ENCODE measurements at places on chromosomes 7 and 10.

DNA sequence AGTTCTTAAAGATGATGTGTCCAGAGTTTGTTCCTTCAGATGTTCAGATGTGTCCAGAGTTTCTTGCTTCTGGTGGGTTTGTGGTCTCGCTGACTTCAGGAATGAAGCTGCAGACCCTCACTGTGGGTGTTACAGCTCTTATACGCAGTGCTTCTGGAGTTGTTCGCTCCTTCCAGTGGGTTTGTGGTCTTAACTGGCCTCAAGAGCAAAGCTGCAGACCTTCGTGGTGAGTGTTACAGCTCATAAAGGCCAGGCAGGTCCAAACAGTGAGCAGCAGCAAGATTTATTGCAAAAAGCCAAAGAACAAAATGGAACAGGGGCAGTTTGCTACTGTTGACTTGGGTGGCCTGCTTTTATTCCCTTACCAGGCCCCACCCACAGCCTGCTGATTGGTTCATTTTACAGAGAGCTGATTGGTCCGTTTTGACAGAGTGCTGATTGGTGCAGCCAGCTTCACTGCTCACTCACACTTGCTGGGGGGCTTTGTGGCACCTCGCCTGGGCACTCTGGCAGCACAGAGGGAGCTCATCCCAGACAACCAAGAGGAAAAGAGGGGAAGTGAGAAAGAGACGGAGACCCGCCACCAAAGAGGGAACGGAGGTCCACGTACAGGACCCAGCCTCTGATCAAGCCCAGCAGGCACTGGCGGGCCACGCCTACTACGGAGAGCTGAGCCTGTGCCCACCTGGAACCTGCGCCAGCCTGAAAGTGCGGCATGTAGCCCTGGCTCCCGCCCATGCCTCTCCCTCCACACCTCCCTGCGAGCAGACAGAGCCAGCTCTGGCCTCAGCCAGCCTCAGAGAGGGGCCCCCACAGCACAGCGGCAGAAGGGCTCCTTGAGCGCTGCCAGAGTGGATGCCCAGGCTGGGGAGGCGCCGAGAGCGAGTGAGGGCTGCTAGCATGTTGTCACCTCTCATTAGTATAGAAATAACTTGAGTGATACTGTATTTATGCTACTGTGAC is 55.8 kb upstream of the SEMA3C start:
- DNase-seq: no peak

DNA sequence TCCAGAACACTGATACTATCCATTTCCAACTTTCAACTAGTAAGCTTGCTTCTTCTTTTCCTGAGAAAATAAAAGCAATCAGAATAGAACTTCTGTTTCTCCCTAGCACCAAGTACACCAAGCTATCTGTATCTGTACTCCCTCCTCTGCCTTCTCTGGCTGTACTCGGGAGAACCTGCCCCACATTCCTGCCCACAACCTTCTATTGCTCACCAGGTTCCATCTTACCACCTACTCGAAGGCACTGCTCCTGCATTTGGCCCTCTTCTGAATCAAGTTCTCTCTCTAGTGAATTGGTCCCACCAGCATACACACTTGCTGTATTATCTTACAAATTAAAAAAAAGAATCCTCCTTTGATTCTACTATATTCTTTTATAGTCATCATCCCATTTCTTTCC is 169.6 kb upstream of the PTN start:
- DNase-seq: no peak

DNA sequence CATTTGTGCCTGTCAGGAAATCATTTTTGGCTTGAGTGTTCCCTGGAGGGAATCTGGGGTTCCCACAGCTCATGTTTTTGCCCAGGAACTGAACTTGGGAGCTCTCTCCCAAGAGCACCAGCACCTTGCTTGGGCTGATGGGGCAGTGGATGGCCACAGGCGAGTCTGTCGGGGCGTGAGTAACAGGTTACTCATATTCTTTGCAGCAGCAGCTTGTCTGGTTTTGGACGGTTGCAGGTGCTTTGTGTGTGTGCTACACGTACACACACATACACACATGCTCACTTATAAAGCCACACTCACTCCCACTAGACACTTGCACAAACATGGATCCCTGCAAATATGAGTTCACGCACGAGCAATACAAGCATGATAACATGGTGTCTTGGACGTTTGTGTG is 2.9 kb upstream of the PALD1 start:
- no peak for DNase-seq

DNA sequence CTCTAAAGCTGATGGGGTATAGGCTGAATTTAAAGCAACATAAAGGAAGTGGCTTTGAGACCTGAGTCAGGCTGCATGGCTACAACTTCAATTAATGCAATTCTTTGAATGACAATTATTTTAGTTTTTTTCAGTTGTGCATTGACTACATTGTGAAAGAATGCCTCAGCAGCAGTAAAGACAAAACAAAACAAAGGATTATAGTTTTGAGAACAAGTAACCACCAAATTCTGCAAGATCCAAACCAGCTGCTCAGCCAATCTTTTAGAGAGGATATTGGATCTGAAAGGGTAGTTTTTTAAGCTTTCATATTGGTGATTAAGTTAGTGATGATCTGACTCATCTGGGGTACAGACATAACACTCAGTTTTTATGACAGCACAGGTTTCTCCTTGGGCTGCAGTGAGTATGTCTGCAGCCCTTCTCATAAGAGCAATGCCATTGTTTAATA is 40.6 kb upstream of the ABCA13 start:
- DNase-seq: no peak

DNA sequence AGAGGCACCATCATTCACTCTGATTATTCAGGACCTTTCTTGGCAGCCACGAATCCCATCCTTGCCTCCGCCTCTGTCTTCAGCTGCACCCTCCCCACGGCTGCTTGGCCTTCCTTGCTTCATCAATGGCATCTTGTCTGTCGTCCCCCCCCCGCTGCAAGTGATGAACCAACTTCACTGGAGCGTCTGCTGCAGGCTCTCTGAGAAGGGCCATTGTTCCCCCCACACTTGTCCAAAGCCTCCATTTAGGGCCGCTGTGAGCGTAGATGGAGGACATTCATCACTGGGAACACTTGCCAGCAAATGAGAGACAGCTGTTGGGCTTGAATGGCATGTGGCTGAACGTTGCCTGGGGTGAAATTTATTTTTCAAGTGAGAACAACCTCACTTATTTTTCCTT is 20.1 kb downstream of the AFAP1L2 start:
- DNase-seq: no peak

DNA sequence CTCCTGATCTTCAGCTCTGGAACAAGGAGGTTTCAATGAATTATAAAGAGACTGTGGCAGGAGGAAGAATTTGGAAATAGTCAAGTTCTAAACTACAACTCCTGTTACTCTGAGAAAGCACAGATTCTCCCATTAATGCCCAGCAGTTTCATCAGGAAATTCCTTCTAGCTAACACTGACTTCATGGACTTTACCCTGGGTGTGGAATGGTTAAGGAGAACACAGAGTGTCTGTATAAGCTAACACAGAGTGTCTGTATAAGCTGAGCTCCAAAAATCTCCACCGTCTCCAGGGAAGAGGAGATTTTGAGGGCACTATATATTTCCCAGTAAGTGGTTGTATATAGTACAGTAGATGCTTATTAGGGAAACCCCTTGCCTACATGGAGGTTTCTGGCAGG is 675.5 kb downstream of the XPNPEP1 start:
- DNase-seq: no peak

- no peak for DNase-seq
These were observed 311.0 kb downstream of the PTPRN2 start for GRCh38 chr7:158276414-158277218.

GRCh38 chr7:29310625-29311024 is 116.0 kb downstream of the CHN2 start:
- no peak for DNase-seq

DNA sequence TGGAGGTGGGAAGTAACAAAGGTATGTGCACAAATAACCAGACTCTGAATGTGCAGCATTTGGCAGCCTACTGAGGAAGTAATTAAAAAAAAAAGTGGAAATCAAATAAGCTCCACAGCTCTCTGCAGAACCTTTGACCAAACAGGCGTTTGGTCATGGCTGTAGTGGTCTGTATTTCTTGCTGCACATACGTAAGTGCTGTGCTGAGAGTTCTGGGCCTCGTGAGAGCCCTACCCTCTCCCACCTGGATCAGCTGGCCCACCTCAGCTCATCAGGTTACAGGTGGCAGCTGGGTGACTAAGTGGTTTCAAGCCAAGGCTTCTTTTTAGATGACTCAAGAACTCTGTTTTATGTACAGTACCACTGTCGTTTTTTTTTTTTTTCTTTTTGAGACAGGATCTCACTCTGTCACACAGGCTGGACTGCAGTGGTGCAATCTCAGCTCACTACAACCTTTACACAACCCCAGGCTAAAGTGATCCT is 178.2 kb upstream of the KLF6 start:
- DNase-seq: no peak

DNA sequence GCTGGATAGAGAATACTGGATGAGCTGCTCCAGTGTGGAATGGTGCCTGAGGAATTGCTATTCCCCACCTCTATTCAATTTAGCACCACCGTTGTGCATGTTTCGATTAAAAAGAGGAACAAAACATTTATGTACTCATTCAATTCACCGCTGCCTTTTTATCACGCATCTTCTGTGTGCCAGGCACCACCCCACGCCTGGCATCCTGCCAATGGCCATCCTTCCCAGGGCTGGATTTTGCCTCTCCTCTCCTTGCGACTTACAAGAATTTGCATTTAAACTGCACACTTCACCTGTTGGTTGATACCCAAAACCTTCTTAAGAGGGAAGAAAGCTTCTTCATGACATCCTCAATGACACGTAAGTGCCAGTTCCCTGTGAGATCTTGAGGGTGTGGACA is 110.2 kb upstream of the DPP6 start:
- no peak for DNase-seq

- no peak for DNase-seq
These were observed 123.2 kb downstream of the TACC2 start for GRCh38 chr10:122112021-122112616.

GRCh38 chr10:22682237-22683139 is 31.9 kb downstream of the PIP4K2A start:
- peak; percentile 48 for DNase-seq

DNA sequence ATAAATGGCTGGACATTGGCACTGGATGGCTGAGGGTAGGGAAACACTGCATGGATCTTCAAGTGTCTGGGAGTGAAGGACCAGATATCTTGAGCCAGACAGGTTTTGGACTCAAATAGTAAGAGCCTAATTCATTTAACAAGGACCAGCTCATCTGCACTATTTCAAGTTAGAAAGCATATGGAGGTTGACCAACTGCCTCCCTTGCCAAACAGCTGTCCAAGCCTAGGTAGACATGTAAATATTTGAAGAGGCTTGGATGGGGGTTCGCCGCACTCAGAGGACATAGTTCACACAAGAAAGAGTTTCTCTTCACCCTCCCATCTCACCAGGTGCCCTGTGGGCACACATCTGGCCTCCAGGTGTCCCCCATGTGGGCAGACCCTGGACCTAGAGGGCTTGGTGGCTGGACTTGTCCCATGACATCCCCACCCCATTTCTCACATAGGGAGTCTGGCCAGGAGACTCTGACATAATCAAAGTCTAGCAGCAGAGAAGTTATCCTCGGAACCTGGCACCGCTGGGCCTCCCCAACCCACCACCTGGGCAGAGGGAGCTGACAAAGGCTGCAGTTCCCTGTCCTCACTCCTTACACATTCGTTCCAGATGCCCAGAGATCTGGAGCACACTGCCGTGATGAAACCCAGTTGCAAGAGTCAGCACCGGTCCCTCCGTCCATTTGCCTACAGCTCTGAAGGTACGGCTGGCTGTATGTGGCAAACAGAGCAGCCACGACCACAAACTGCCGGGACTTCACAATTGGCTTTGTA is 116.9 kb upstream of the GDF10 start:
- DNase-seq: no peak

DNA sequence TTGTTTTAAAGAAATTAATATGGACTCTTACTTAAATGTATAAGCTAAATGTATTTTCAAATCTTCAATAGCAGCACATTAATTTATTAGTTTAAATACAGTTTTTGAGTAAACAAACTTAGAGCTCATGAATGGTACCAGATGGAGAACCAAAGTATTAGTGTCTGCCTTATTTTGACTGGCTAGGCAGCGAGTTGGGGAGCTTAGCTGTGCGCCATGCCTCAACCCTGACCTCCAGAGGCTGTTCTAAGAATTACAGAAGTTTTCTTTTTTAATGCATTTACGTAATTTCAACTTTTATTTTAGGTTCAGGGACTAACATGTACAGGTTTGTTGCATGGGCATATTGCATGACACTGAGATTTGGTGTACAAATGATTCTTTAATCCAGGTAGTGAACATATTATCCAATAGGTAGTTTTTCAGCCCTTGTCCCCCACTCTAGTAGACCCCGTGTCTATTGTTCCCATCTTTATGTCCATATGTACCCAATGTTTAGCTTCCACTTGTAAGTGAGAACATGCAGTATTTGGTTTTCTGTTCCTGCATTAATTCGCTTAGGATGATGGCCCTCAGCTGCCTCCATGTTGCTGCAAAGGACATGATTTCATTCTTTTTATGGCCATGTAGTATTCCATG is 166.8 kb downstream of the IQUB start:
- DNase-seq: peak; percentile 41

DNA sequence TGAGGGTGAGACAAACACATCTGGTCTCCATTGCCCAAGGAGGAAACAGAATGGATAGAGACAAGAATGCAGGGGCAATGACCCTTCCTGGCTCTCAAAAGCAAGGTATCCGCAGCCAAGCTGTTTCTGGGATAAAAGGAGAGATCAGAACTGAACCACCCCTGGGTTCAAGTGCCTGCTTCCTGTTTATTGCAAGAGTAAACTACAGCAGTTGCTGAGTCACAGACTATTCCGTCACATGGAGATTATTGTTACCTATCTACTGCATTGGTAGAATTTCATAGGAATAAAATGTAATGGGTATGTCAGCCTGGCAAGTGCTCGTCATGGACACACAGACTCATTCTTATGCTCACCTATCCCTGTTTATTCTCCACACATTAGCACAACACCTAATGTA is 821.6 kb downstream of the GRID1 start:
- DNase-seq: no peak

GRCh38 chr10:127252818-127253217 is 56.4 kb upstream of the INSYN2A start:
- DNase-seq: no peak

GRCh38 chr10:78299851-78300468 is 266.3 kb downstream of the RPS24 start:
- no peak for DNase-seq

DNA sequence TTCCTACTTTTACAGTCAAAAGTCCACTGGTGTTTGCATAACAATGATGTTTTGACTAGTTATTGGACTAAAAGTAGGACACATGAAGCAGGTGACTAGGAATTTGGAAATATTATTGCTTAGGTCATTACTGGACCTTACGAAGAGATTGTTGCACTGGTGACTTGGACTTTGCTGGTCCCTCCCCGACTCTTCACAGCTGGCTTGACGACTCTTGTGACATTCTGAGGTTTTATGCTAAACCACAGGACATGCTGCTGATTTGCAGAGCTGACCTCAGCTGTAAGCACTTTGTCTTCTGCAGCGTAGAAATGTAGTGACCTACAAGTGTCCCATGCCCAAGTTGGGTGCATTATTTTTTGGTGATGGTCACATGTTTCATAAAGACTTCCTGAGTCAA is 21.9 kb downstream of the PCBD1 start:
- DNase-seq: no peak

- DNase-seq: no peak
These were observed 59.0 kb downstream of the ST7 start for GRCh38 chr7:117012284-117012683.

Data from urothelium cell line (cell line).